PC-3 (cell line): ENCODE measurements at places on chromosomes 12 and 14.

DNA sequence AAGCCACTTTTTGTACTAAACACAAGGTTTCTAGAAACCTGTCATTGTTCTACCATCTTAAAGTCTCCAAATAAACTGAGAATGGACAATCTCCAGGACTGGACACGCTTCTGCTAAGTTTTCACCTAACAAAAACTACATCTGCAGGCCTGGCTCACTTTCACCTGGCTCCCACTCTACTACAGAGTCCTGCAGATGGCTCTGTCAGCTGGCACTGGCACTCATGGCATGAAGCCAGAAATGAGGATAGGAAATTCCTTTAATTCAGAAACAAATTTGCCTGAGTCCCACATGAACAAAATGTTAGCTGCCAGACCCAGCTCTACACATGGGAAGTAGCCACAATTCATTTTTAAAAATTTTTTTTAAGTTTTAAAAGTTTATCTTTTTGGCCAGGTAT lies 42.1 kb downstream of the STXBP6 start:
- no peak for DNase-seq

- DNase-seq, result peak; percentile 30
Observed at GRCh38 chr14:50859296-50859624, 12.6 kb upstream of the ABHD12B start.

DNA sequence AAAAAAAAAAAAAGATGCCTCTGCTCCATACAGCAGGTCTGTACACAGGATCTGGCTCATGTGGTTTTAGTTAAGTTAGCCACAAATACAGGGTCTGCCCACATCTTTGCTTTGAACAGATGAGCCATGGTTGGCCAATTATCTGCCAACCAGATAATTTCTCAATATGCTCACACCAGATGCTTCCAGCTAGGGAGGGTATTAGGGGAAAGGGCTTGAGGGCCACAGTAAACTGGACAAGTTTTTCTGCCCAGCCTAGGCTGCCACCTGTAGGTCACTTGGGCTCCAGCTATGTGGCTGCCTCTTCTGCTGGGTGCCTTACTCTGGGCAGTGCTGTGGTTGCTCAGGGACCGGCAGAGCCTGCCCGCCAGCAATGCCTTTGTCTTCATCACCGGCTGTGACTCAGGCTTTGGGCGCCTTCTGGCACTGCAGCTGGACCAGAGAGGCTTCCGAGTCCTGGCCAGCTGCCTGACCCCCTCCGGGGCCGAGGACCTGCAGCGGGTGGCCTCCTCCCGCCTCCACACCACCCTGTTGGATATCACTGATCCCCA lies 776 bp downstream of the RDH5 start:
- peak; percentile 98 for DNase-seq

- DNase-seq, result peak; percentile 99
Observed at GRCh38 chr12:53938326-53939140, at the start of gene HOXC13. TSS of gene HOXC13 (plus strand) at chr12:53938831. CDS start at chr12:53938907, 76 bp downstream.

DNA sequence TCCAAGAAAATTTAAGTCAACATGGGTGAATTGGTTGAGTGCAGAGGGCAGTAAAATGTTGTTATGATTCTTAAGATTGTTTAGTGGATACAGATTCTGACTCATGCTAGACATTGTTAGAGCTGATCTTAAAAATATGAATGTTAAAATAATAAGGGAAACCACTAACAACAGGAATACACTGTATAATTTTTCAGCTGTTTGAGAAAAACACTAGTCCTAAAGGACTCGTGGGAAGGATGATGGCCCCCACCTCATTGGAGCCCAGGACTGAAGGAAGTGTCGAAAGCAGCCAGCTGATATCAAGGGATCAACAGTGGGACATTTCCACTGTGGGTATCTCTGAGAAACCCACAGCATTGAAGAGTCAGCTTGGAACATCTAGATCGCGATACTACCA lies 82.9 kb upstream of the SCAF11 start:
- no peak for DNase-seq

DNA sequence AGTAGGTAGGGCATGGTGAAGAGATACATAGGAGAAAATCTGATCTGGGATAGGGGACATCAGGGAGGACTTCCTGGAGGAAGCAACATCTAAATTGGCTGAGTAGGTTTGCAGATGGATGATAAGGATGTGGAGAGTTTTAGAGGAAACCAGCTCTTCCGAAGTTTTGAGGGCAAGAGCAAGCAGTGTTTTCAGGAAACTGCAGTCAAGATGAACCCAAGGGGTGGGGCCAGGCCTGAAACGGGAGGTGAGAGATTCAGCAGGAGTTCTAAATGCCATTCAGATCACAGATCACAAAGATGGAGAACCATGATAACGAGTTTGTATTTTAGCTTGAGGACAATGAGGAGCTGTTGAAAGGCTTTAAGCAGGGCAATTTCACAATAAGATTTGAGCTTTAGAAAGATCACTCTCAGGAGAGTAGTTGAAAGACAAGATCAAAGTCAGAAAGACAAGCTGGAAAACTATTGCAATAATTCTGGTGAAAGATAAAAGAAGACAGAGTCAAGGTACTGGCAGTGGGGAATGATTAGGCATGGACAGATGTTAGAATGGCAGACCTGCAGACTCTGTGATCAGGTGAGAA lies 70.1 kb upstream of the PLXNC1 start:
- DNase-seq, result no peak

DNA sequence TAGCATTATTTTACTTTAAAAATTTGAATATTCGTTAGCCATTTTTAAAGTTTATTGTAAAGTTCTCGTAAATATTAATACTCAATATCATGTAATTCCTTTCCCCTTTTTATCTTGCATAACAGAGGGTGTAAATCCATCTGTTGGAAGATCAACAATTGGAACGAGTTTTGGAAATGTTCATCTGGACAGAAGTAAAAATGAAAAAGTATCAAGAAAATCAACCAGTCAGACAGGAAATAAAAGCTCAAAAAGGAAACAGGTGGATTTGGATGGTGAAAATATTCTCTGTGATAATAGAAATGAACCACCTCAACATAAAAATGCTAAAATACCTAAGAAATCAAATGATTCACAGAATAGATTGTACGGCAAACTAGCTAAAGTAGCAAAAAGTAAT lies 1.8 kb downstream of the PMCH start:
- no peak for DNase-seq
